ENCODE measurements at places on chromosomes 5 and 9.

DNA sequence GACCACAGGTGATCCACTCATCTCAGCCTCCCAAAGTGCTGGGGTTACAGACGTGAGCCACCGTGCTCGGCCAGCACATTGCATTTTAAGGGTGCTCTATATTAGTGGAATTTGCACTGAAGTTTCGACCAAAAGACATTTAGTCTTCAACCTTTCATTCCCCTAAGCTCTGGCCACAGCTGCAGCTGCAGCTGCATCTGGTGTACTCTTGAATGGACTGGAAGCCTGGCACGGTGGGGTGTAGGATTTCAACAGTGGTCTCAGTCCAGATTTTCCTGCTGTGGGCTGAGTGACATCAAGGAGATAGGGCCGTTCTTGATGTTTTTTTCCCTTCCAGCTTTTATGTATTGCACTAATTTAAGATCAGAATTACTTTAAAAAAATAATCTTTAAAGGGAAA is 255.2 kb downstream of the PDZD2 start:
- DNase-seq = no peak

DNA sequence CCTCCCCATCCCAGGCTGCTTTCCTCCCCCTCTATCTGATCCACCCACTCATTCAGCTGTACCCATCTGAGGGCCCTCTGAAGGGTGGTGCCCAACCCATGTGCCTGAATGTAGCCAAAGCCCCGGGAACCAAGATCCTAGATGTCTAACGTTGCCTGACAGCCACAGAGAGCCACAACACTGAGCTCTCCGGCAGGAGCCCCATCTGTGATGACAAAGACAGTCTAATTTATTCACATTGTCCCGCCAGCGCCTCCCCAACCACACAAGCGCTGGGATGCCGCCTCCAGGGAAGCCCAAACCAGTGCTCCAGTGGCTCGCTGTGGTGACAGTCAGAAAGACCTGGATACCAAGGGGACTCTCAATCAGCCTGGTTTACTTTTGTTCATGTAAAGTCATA is 8.4 kb downstream of the IGFBPL1 start:
- DNase-seq = no peak

DNA sequence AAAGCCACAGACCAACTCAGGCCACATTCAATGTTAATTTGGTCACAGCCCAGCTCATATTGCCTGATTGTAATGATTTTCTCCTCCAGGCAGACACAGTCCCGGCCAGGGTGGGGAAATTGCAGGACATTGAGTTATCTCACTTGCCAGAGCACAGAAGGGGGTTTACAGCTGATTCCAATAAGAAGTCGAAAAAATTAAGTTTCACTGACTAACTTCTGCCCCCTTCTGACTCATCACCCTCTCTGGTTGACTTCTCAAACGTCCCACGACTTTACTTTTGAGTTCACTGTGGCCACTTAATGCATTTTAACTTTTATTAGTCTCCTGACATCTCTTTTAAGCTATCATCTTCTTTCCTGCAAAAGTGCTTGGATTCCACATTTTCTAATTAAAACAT is 321.4 kb upstream of the WWC1 start:
- no peak for DNase-seq

DNA sequence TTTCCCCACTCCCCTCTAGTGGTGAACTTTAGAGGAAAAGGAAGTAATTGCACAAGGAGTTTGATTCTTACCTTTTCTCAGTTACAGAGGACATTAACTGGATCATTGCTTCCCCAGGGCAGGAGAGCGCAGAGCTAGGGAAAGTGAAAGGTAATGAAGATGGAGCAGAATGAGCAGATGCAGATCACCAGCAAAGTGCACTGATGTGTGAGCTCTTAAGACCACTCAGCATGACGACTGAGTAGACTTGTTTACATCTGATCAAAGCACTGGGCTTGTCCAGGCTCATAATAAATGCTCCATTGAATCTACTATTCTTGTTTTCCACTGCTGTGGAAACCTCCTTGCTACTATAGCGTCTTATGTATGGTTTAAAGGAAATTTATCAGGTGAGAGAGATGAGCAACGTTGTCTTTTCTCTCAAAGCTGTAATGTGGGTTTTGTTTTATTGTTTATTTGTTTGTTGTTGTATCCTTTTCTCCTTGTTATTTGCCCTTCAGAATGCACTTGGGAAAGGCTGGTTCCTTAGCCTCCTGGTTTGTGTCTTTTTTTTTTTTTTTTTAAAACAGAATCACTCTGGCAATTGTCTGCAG is 25.3 kb downstream of the SLC22A5 start:
- DNase-seq = peak; percentile 76

GRCh38 chr5:158033724-158034123 is 174.8 kb upstream of the CLINT1 start:
- no peak for DNase-seq

Data from NCI-H187 treated with DMSO at 0.1 percent for 48 hours (cell line).